ENCODE measurements at places on chromosomes 13 and 19. TPM values are rescaled to one million over a fixed set of nuclear protein-coding genes. Genes with fewer than 3 reads are reported as not detected.

GRCh38 chr19:35080613-35081170, 34.9 kb upstream of the FXYD3 start:
- no peak for DNase-seq

- peak; percentile 60 for DNase-seq
Observed at GRCh38 chr19:39765091-39766076, 13.3 kb upstream of the LEUTX start.

DNA sequence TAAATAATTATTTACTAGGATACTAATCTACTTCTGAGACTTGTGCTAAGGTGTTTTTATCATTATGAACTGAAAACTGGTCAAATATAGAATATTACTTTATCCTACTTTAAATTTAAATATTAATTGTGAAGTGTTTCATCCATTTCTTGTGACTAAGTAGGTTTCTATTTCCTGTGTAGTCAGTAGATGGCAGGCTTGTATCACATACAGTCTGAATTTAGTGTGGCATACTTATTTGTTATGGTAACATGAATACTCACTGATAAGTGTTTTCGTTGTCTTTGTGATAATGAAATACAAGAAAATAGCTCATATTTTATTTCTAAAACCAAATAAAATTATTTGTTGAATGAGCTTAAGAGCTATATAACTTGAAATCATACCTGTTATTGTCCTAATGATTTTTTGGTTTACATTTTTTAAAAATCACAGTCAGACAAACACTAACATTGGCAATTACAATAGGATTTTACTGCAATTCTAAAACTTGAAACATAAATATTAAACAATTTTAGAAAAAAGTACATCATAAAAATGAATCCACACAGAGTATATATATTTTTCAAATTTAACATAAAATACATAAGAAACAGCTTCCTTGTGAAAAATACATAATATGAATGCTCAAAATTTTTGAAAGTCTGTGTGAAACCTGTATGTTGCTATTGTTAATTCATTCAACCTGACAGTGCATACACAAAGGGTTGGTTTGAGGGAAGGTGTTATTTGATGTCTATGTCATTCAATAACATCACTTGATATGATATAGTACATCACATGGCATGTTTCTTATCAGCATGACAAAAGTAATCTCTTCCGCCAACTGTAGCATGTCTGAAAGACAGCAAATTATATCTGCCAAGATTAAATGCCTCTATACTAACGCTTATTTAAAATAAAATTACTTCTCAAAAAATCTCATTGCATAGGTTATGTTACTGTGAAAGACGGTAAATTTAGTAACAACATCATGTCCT, 904.8 kb upstream of the PCDH20 start:
- no peak for DNase-seq

DNA sequence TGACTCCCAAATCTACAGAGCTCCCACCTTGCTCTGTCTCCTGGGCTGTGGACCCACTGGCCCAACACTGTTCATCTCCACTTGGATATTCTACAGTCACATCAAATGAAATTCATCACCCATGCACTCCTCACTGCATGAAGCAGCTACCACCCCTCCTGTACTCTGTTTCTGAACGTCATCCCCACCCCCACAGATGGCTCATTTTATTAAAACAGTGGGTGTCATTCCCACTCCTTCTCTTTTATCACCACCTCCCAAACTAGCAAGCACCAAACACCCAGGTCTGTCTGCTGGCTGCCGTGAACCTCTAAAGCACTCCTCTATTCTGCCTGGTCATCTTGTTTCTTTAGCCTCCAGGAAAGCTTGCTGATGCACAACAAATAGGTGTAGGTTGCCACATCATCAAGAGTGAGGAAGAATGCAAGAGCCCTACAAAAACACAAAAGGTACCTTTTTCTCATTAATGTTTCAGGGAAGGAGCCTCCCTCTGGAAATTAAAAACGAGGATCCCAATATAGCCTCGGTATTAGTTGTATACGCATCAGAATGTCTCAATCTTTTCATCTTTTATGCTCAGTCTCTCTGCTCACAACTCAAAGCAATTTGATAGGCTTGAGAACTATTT, 91.8 kb downstream of the MIPEP start:
- no peak for DNase-seq

The CPB2 gene
- total RNA-seq, result not detected

Data from body of pancreas (tissue), 4 donors.